ENCODE measurements at places on chromosomes 4 and X. TPM values are rescaled to one million over a fixed set of nuclear protein-coding genes. Genes with fewer than 3 reads are reported as not detected.

DNA sequence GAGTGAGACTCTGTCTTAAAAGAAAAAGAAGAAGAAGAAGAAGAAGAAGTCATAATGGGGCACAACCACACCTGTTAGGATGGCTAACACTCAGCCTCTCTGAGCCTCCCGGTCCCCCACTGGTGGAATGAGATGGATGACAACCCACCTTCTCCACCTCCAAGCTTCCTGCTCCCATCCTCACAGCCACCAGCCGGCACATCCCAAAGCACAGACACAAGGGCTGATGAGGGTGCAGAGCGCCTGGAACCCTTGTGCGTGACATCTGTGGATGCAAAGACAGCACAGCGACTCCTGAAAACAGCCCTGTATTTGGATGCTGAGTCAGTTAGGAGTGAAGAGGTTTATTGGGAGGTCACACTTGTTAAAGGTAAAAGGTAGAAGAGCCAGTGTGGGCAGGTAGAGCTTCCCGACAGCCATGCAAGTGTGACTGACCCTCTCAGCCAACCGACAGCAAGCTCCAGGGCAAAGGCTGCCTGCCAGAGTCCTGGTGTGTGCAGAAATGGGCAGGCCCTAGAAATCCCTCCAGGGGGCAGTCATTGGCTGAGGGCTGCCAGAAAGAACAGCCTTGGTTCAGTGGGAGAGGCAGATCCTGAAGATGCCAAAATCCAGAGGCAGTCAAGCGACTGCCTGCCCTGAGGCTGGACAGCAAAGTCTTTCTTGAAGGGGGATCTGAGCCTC is 26.6 kb upstream of the MAN2B2 start:
- no peaks in the 10 kb centered on the region for H3K27me3 ChIP-seq
- no peak overlapping the region for H3K27ac ChIP-seq
- DNase-seq: no peak
- H3K4me1 ChIP-seq: no peaks in the 10 kb centered on the region

Gene SLC9B1
- not detected for total RNA-seq

- H3K27ac ChIP-seq: no peak overlapping the region
- no peaks in the 10 kb centered on the region for H3K4me1 ChIP-seq
- no peak overlapping the region for H3K4me3 ChIP-seq
- H3K36me3 ChIP-seq: no peaks in the 10 kb centered on the region
Measured at GRCh38 chr4:31193521-31193920, 473.4 kb downstream of the PCDH7 start.

GRCh38 chrX:79366873-79367749 is at the start of gene ITM2A:
ITM2A (minus strand) TSS chrX:79367334; CDS start chrX:79367215, 119 bp downstream.
- peak within 1 kb of the TSS; percentile 49 for H3K4me3 ChIP-seq
- H3K27me3 ChIP-seq: no peaks in the 10 kb centered on the region
- H3K36me3 ChIP-seq: no peaks in the 10 kb centered on the region
- DNase-seq: peak; percentile 75
- H3K4me1 ChIP-seq: no peaks in the 10 kb centered on the region
- H3K27ac ChIP-seq: peak within 1 kb of the TSS; percentile 78

Gene MXRA5
- total RNA-seq: 5.0 TPM

DNA sequence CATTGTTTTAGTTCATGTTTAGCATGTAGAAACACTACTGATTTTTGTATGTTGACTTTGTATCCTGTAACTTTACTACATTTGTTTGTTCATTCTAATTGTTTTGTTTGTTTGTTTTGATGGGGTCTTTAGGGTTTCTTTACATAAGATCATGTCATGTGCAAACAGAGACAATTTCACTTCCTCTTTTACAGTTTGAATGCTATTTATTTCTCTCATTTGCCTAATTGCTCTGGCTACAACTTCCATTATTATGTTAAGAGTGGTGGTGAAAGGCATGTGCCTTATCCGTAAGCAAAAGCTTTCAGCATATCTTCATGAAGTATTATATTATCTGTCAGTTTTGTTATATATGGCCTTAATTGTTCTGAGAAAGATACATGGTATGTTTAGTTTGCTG is 571.1 kb downstream of the PCDH7 start:
- H3K4me1 ChIP-seq: no peaks in the 10 kb centered on the region
- H3K36me3 ChIP-seq: no peaks in the 10 kb centered on the region
- H3K27me3 ChIP-seq: no peaks in the 10 kb centered on the region
- no peak overlapping the region for H3K4me3 ChIP-seq
- H3K27ac ChIP-seq: no peak overlapping the region

Gene ADH1C
- 76.4 TPM for total RNA-seq

Gene RHOXF2
- total RNA-seq: not detected

DNA sequence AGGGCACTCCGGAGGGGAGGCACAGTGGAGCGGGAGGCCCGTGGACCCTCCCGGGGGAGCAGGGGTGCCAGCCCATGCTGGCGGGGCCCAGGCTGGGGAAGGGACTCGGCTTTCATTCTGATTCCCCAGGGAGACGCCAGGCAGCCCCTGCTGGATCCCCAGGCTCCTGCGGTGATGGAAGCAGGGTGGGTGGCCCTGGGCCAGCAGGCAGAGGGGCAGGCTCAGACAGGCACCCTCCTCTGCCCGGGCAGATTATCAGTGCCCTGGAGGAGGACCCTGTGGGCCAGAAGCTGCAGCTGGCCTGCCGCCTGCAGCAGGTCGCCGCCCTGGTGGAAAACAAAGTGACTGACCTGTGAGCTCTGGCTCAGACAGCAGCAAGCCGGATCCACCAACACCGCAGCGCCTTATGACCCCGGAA is 2.1 kb upstream of the SRPK3 start:
- H3K27ac ChIP-seq: no peak overlapping the region
- H3K4me1 ChIP-seq: no peaks in the 10 kb centered on the region
- H3K4me3 ChIP-seq: no peak overlapping the region
- no peaks in the 10 kb centered on the region for H3K27me3 ChIP-seq
- no peak for DNase-seq
